Adrenal gland (tissue), 19 donors: ENCODE measurements at places on chromosomes 16 and 17. TPM values are rescaled to one million over a fixed set of nuclear protein-coding genes. Genes with fewer than 3 reads are reported as not detected.
A peak's percentile ranks its signal among the peaks of the same experiment; 100 is the strongest.

DNA sequence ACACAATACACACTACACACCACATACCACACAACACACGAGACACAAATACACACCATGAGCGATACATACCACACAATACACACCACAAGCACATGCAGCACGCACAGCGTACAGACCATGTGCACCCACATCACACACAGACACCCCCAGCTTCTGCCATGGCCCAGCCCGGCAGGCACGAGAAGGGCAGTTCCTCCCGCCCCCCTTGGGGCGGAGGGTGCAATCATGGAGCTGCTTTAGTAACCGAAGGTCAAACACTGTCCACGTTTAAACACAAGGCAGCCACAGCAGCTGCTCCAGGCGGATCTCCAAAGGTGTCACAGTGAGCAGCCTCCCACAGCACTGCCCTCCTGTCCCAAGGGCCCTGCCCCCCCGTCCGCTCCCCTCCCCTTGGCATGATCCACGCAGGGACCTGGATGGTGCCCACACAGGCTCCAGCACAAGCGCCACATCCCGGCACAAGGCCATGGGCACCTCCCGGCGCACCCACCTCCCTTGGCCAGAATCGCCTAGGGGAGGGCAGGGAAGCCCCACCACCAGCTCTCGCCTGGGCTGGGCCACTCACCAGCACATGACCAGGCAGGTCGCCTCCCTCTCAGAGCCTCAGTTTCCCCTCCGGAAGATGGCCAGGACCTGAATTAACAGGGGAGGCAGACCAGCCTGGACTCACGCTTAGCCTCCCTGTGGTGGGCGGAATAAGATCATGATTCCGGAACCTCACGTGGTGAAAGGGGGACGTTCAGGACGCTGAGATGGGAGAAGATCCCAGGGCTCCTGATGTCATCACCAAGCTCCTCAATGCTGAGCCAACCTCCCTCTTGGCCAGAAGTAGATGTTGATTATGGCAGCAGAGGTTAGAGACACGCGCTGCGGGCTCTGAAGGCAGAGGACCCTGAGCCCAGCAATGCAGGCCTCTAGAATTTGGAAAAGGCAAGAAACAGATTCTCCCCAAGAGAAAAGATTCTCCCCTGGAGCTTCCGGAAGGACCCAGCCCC, 32.6 kb upstream of the ZNF469 start:
- H3K27me3 ChIP-seq, result no peaks in the 10 kb centered on the region
- H3K36me3 ChIP-seq, result no peaks in the 10 kb centered on the region
- no peak overlapping the region for H3K27ac ChIP-seq
- DNase-seq, result no peak
- H3K4me1 ChIP-seq, result no peaks in the 10 kb centered on the region

- no peaks in the 10 kb centered on the region for H3K27me3 ChIP-seq
- peak overlapping the region; percentile 56 for H3K27ac ChIP-seq
- H3K4me1 ChIP-seq, result peaks cover 31% of the 10 kb centered on the region
- H3K4me3 ChIP-seq, result no peak overlapping the region
- no peaks in the 10 kb centered on the region for H3K36me3 ChIP-seq
These were observed 45.0 kb upstream of the SMURF2 start for GRCh38 chr17:64707050-64707591.

HOXB2 gene
- 24.2 TPM for polyA plus RNA-seq

- DNase-seq, result no peak
- no peaks in the 10 kb centered on the region for H3K27me3 ChIP-seq
- no peak overlapping the region for H3K27ac ChIP-seq
These were observed 123.8 kb downstream of the ZNF778 start for GRCh38 chr16:89341279-89341678.

DNA sequence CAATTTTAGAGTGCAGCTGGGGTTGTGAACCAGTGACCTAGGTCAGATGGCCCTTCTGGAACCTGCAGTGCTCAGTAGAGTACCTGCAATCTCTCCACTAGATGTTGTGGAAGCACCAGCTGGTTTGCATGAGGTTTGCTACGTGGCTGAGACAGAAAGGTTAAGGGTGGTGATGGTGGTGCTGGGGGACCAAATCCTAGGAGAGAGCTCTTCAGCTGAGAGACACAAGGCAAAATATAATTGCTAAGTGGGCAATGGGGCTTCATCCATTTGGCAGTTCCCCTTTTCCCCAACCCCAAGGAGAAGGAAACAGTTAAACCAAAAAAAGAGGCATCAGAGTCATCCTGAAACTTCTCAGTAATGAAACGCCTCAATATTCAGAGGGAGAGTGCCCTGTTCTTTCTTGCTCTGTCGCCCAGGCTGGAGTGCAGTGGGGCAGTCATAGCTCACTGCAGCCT, 13.9 kb downstream of the ITPRIPL2 start:
- peaks cover 30% of the 10 kb centered on the region for H3K4me1 ChIP-seq
- H3K4me3 ChIP-seq, result no peak overlapping the region
- DNase-seq, result no peak
- H3K27ac ChIP-seq, result peak overlapping the region; percentile 42
- no peaks in the 10 kb centered on the region for H3K36me3 ChIP-seq

- DNase-seq, result peak; percentile 59
- no peaks in the 10 kb centered on the region for H3K27me3 ChIP-seq
- H3K36me3 ChIP-seq, result no peaks in the 10 kb centered on the region
- no peak overlapping the region for H3K4me3 ChIP-seq
- no peaks in the 10 kb centered on the region for H3K4me1 ChIP-seq
These were observed 20.4 kb upstream of the CDYL2 start for GRCh38 chr16:80824623-80825364.

- H3K36me3 ChIP-seq, result peaks cover 49% of the 10 kb centered on the region
- H3K27ac ChIP-seq, result no peak within 1 kb of the TSS
- no peaks in the 10 kb centered on the region for H3K27me3 ChIP-seq
- H3K4me1 ChIP-seq, result no peaks in the 10 kb centered on the region
- DNase-seq, result no peak
- no peak within 1 kb of the TSS for H3K4me3 ChIP-seq
These were observed at the start of gene LAT for GRCh38 chr16:28984619-28985135. TSS of gene LAT (plus strand) at chr16:28985052. CDS start at chr16:28985418, 366 bp downstream.

DNA sequence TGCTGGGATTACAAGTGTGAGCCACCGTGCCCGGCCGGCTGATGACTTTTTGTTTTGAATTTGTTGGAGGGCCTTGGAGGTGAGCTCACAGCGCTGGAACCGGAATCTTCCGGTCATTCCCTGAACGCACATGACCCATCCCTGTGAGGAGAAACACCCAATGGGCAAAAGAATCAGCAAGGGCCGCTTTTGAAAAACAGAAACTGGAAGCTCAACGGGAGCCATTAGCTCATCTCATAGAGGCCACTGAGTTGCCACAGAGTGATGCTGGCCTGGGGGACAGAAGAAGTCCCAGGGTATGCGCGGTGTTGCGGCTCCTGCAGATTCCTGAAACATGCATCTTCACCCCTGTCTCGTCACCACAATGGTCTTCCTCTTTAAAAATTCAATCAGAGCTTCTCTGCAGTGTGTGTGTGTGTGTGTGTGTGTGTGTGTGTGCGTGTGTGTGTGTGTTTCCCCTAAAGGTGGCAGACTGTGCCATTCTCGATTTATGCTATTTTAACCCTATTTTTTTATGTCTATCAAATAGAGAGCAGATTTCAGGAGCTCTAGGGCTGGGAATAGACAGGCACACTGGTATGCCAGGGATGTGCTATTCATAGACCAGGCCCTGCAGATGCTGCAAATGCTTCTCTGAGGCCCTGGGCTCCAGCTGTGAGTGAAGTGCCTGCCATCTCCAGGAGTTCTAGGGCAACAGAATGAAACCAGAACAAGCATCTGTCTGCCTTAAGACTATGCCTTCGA, 68.3 kb downstream of the MARCHF10 start:
- DNase-seq, result no peak
- H3K36me3 ChIP-seq, result no peaks in the 10 kb centered on the region
- H3K4me1 ChIP-seq, result no peaks in the 10 kb centered on the region
- no peak overlapping the region for H3K27ac ChIP-seq
- H3K4me3 ChIP-seq, result no peak overlapping the region
- H3K27me3 ChIP-seq, result no peaks in the 10 kb centered on the region

- peak overlapping the region; percentile 87 for H3K4me3 ChIP-seq
- H3K27me3 ChIP-seq, result no peaks in the 10 kb centered on the region
- peaks cover 62% of the 10 kb centered on the region for H3K4me1 ChIP-seq
- peak; percentile 99 for DNase-seq
These were observed 2.0 kb downstream of the RNASEK start for GRCh38 chr17:7014261-7014994.

KRT13 gene
- polyA plus RNA-seq, result not detected

DNA sequence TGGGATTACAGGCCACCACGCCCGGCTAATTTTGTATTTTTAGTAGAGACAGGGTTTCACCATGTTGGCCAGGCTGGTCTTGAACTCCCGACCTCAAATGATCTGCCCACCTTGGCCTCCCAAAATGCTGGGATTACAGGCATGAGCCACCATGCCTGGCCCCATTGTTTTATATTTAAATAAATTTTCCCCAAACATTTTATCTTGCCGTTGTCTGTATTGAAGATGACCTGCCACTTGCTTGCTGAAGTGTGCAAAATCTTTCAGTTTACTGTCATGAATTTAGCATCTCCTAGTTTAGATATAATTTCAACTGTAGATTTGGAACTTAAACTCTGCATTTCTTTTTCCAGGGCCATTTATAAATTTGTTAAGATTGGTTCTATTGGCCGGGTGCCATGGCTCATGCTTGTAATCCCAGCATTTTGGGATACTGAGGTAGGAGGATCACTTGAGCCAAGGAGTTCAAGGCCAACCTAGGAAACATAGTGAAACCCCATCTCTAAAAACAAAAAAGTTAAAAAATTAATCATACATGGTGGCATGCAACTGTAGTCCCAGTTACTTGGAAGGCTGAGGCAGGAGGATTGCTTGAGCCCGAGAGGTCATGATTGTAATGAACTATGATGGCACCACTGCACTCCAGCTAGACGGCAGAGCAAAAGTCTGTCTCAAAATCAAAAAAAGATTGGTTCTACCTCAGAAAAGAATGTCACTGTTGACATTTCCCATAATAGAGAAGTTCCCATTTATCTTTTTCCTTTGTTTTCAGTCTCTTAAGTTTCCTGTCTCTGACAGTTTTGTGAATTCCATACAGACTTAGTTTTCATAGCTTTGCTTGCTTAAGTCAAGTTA, 84.4 kb downstream of the VMP1 start:
- no peak for DNase-seq
- H3K27me3 ChIP-seq, result no peaks in the 10 kb centered on the region

DNA sequence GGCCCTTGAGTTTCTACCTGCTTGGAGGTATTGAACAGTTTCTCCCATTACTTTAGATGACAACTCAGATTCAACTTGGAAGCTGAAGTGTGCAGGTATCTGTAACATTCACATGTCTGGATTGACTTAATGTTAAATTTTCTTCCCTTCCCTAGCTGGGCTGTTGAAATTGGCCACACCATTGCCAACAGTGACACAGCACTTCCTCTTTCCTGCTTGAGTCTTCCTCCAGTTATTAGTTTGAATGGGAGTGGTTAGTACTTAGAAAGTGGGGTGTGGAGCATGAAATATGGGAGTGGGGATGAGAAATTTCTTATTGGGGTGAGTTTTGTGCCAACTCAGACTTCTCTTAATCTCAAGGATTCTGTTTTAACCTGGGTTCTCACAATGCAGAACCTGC, 454.9 kb downstream of the KCNJ2 start:
- no peak overlapping the region for H3K4me3 ChIP-seq
- no peaks in the 10 kb centered on the region for H3K27me3 ChIP-seq
- no peaks in the 10 kb centered on the region for H3K4me1 ChIP-seq
- no peak for DNase-seq
- no peak overlapping the region for H3K27ac ChIP-seq
- no peaks in the 10 kb centered on the region for H3K36me3 ChIP-seq

- H3K27me3 ChIP-seq, result no peaks in the 10 kb centered on the region
- no peak overlapping the region for H3K27ac ChIP-seq
- no peak overlapping the region for H3K4me3 ChIP-seq
These were observed 501.4 kb upstream of the WSB1 start for GRCh38 chr17:26792486-26792885.

- peaks cover 17% of the 10 kb centered on the region for H3K27me3 ChIP-seq
- H3K27ac ChIP-seq, result no peak overlapping the region
- no peak overlapping the region for H3K4me3 ChIP-seq
- no peaks in the 10 kb centered on the region for H3K36me3 ChIP-seq
- DNase-seq, result no peak
- peaks cover 30% of the 10 kb centered on the region for H3K4me1 ChIP-seq
These were observed 1.4 kb upstream of the TBC1D24 start for GRCh38 chr16:2473446-2473926.

- H3K27me3 ChIP-seq, result no peaks in the 10 kb centered on the region
- H3K4me1 ChIP-seq, result peaks cover 30% of the 10 kb centered on the region
- peak; percentile 85 for DNase-seq
- H3K36me3 ChIP-seq, result no peaks in the 10 kb centered on the region
- peak overlapping the region; percentile 87 for H3K27ac ChIP-seq
These were observed 1.1 kb downstream of the VAT1 start for GRCh38 chr17:43020789-43021740.

DNA sequence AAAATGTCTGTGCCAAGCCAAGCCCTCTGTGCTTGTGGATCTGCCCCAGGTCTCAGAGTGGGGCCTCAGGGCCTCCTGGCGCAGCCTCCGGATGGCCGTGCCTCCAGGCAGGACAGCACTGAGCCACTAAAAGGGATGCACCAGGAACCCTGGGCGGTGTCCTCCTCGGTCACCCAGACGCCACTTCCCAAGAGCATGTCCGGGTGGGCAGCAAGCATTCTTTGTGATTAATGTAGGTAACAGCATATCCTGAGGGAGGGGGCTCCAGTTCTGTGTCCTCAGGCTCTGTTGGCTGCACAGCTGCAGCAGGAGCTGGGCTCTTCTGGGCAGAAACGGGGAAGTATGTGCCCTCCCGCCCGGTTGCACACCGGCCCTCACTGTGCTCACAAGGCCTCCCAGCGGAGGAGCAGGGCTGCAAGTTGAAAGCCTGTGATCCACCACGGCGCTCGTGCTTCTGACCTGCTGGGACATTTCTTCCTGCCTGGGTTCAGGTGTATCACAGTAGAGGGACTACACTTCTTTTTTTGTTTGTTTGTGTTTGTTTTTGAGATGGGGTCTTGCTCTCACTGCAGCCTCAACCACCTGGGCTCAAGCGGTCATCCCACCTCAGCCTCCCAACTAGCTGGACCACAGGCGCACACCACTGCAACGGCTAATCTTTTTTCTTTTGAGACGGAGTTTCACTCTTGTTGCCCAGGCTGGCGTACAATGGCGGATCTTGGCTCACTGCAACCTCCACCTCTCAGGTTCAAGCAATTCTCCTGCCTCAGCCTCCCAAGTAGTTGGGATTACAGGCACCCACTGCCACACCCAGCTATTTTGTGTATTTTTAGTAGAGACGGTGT, 37.9 kb upstream of the CHMP6 start:
- H3K27me3 ChIP-seq, result no peaks in the 10 kb centered on the region
- DNase-seq, result no peak
- no peak overlapping the region for H3K27ac ChIP-seq
- H3K36me3 ChIP-seq, result peaks cover 2% of the 10 kb centered on the region
- H3K4me3 ChIP-seq, result no peak overlapping the region
- peaks cover 9% of the 10 kb centered on the region for H3K4me1 ChIP-seq

GRCh38 chr17:11384131-11384530, 143.1 kb downstream of the SHISA6 start:
- H3K27ac ChIP-seq, result no peak overlapping the region
- no peak overlapping the region for H3K4me3 ChIP-seq
- no peak for DNase-seq
- H3K36me3 ChIP-seq, result no peaks in the 10 kb centered on the region

GRCh38 chr16:51286272-51286671, 135.2 kb upstream of the SALL1 start:
- H3K4me3 ChIP-seq, result no peak overlapping the region
- no peaks in the 10 kb centered on the region for H3K36me3 ChIP-seq
- H3K27me3 ChIP-seq, result no peaks in the 10 kb centered on the region
- no peaks in the 10 kb centered on the region for H3K4me1 ChIP-seq

KCNJ18 gene
- polyA plus RNA-seq, result not detected

GRCh38 chr17:29567304-29567553, 392 bp upstream of the ABHD15 start:
- H3K4me3 ChIP-seq, result no peak overlapping the region
- peaks cover 27% of the 10 kb centered on the region for H3K4me1 ChIP-seq
- H3K27ac ChIP-seq, result peak overlapping the region; percentile 83
- H3K27me3 ChIP-seq, result no peaks in the 10 kb centered on the region
- no peak for DNase-seq
